ENCODE measurements at places on chromosomes 4 and X.

DNA sequence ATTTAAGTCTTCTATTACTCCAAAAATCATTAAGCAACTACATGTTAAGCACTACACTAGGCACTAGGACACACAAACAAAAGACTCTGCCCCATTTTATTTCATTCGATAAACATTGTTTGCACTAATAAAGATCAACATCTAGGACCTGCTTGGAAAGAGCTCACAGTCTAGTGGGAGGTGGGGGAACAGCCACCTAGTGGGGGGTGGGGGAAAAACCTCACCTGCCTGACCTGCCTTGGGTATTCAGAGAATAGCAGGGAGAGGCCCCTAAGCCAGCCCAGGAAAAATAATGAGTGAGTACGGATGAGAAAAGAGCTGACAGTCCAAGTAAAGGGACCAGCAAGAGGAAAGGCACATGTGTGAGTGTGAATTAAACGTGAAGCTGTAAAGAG, 52.2 kb downstream of the PRDM5 start:
- DNase-seq = no peak

DNA sequence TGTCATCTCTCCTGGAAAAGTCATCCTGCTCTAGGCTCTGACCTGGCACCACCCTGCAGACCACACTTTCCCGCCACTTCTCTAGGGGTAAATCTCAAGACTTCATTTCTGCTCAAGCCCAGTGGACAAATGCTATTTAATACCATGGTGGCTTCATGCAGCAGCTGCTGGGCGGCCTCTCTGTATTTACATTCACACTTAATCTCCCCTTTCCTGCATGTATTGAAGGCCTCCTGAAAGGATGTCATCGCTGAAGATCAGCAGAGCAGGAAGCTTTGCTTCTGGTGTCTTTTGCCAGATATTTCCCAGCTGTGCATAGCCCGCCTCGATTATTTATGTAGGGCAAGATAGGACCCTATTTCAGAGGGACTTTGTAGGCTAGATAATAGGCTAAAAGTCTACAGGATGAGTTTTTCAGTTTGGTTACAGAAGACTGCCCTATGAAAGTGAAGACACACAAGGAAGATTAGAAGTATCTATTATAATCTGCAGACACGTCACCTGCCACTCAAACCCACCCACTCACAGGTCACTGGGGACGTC, 17.2 kb downstream of the PROM1 start:
- DNase-seq = no peak

GRCh38 chrX:8868906-8869305, 67.7 kb upstream of the FAM9A start:
- peak; percentile 21 for DNase-seq

GRCh38 chrX:10783451-10783995, 163.1 kb upstream of the MID1 start:
- no peak for DNase-seq

- DNase-seq = no peak
These were observed 323.1 kb downstream of the KCNIP4 start for GRCh38 chr4:21625447-21625846.

Measured in Kasumi-1 (cell line).